Naive thymus-derived CD8-positive, alpha-beta T cell (primary cell): ENCODE measurements at places on chromosomes 5 and 9.

- no peaks in the 10 kb centered on the region for H3K27me3 ChIP-seq
- peaks cover 20% of the 10 kb centered on the region for H3K4me1 ChIP-seq
- H3K36me3 ChIP-seq = peaks cover 14% of the 10 kb centered on the region
- H3K4me3 ChIP-seq = no peak overlapping the region
- no peak overlapping the region for H3K27ac ChIP-seq
Measured at GRCh38 chr9:5953743-5954707, 61.4 kb downstream of the RANBP6 start.

- H3K4me1 ChIP-seq = peaks cover 5% of the 10 kb centered on the region
- no peak for DNase-seq
- H3K27ac ChIP-seq = no peak overlapping the region
- H3K27me3 ChIP-seq = peaks cover 4% of the 10 kb centered on the region
- H3K4me3 ChIP-seq = no peak overlapping the region
- peaks cover 12% of the 10 kb centered on the region for H3K36me3 ChIP-seq
Measured at GRCh38 chr9:136047076-136047774, 47.9 kb downstream of the NACC2 start.

GRCh38 chr9:91678807-91679580, 255.4 kb upstream of the NFIL3 start:
- no peak for DNase-seq
- peaks cover 20% of the 10 kb centered on the region for H3K27me3 ChIP-seq
- H3K4me3 ChIP-seq = no peak overlapping the region
- no peak overlapping the region for H3K27ac ChIP-seq
- H3K36me3 ChIP-seq = no peaks in the 10 kb centered on the region

GRCh38 chr9:133560311-133560710, 25.8 kb downstream of the ADAMTSL2 start:
- H3K4me3 ChIP-seq = no peak overlapping the region
- no peak overlapping the region for H3K27ac ChIP-seq
- peaks cover 21% of the 10 kb centered on the region for H3K4me1 ChIP-seq
- no peaks in the 10 kb centered on the region for H3K36me3 ChIP-seq
- DNase-seq = no peak

DNA sequence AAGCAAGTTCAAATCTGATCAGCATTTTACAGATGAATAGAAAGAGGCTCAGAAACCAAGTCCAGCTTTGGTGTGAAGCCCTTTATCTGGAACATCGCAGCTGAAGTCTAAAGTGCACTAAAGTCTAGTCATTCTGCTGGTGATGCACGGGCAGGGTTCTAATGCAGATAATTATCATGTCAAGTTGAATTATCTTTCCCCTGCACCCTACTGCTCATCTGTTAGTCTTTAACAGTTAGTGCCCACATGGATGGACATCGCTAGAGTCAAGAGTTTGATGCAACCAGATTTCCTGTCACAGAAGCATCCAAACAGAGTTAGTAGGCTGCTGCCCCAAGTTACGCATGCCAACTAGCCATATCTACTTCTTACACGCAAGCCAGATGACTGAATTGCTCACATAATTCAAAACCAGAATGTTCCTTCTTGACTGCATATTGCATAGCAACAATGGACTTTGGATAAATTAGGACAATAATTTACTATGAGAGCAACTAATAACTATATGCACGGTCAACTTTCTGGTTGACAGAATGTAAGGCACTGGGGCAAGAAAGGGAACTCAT, 1.6 kb upstream of the TOMM5 start:
- peaks cover 7% of the 10 kb centered on the region for H3K4me1 ChIP-seq
- no peak overlapping the region for H3K27ac ChIP-seq
- no peak for DNase-seq
- no peaks in the 10 kb centered on the region for H3K36me3 ChIP-seq
- no peak overlapping the region for H3K4me3 ChIP-seq
- no peaks in the 10 kb centered on the region for H3K27me3 ChIP-seq

DNA sequence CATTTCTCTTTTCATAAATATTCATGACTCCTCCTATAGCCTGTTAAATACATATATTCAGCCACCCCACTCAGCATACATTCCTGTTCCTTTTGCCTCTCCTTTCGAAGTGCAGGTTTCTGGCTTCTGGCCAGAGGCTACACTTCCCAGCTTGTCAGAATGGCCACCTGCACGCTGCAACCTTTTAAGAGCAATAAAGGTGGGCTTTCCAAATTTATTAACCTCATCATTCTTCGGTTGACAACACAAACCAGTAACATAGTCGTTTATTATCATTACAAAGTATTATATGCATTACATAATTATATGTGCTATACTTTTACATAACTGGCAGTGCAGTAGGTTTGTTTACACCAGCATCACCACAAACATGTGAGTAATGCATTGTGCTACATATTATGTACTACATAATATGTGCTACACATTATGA, 16.5 kb upstream of the TMEM171 start:
- no peak overlapping the region for H3K27ac ChIP-seq
- DNase-seq = no peak
- peaks cover 10% of the 10 kb centered on the region for H3K27me3 ChIP-seq
- H3K36me3 ChIP-seq = no peaks in the 10 kb centered on the region
- no peaks in the 10 kb centered on the region for H3K4me1 ChIP-seq

GRCh38 chr5:134656690-134657089, 8.1 kb downstream of the SEC24A start:
- peaks cover 17% of the 10 kb centered on the region for H3K4me1 ChIP-seq
- no peak for DNase-seq
- H3K27ac ChIP-seq = peak overlapping the region; percentile 27
- H3K27me3 ChIP-seq = no peaks in the 10 kb centered on the region
- H3K4me3 ChIP-seq = no peak overlapping the region

GRCh38 chr9:131875828-131876485, 136.1 kb upstream of the RAPGEF1 start:
- DNase-seq = no peak
- H3K4me3 ChIP-seq = no peak overlapping the region
- no peaks in the 10 kb centered on the region for H3K36me3 ChIP-seq
- peaks cover 16% of the 10 kb centered on the region for H3K4me1 ChIP-seq
- H3K27me3 ChIP-seq = no peaks in the 10 kb centered on the region

DNA sequence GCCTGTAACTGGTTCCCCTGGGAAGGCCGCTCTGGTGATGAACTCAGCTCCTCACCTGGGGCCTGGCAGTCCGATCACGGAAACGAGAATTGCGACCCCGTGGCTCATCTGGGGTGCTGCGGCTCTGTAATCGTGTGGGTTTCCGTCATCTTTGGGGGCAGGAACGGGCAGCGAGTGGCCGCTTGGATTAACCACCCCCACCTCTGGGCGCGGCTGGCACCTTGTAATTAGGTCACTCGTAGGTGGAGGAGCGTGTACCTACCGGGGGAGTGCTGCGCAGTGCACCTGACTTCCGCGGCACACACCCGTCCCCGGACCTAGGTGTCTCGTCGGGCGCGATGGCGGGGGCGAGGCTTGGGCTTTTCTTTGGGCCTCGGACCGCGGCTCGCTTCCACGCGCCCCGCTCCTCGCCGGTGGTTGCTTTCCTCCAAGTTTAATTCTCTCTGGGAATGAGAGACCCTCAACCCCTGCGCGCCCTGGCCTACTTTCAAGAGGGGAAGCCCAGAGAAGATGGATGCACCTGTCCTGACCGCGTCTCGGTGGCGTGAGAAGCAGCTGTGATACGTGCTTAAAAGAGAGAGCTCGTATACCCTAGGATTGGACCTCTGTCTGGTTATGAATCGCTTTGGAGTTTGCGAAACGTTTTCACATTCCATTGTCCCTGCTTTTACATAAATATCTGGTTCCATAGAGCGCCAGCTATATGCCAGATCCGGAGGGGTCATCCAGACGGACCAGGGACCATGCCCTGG, 744 bp upstream of the PPP2CA start:
- peak; percentile 94 for DNase-seq
- H3K27me3 ChIP-seq = peaks cover 3% of the 10 kb centered on the region
- peaks cover 41% of the 10 kb centered on the region for H3K4me1 ChIP-seq
- H3K4me3 ChIP-seq = peak overlapping the region; percentile 93

DNA sequence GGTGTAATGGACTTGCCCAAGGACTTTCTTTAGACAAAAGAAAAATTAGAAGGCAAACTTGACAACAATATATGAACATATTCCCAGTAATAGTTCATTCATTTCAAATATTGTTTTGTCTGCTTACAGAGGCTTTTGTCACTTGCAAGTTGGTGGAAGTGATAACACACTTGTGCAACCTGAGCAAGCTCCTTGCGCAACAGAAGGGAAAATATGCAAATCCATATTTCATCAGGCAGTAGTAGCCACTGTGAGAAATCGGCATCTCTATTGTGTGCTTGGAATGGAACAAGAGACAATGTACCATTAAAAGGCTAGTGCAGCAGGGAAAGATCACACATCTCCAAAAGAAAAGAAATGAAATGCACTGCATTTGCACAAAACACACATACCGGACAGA, 125.3 kb upstream of the RASEF start:
- DNase-seq = no peak
- H3K4me1 ChIP-seq = no peaks in the 10 kb centered on the region
- H3K36me3 ChIP-seq = no peaks in the 10 kb centered on the region
- no peak overlapping the region for H3K4me3 ChIP-seq
- peaks cover 9% of the 10 kb centered on the region for H3K27me3 ChIP-seq
- H3K27ac ChIP-seq = no peak overlapping the region

DNA sequence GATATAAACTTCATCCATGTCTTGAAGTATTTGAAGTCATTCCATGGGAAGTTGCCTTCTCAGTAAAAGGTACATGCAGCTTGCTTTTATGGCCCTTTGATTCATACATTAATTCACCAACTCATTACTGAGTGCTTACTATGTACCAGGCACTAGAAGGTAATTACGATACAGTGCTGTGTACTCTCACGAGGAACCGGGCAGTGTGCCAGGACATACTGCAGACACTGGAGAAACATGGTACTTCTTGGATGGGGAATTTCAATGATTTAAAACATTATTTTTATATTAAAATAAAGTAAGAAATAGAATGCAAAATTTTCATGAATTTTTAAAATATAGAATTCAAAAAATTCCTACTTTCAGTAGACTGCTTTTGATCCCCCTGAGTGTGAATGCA, 71.4 kb upstream of the WDR41 start:
- DNase-seq = no peak
- no peak overlapping the region for H3K4me3 ChIP-seq
- H3K4me1 ChIP-seq = no peaks in the 10 kb centered on the region

- H3K27ac ChIP-seq = peak overlapping the region; percentile 38
- no peak for DNase-seq
- no peaks in the 10 kb centered on the region for H3K27me3 ChIP-seq
- H3K4me1 ChIP-seq = peaks cover 35% of the 10 kb centered on the region
- no peaks in the 10 kb centered on the region for H3K36me3 ChIP-seq
Measured at GRCh38 chr9:36128349-36128748, 8.2 kb upstream of the GLIPR2 start.

DNA sequence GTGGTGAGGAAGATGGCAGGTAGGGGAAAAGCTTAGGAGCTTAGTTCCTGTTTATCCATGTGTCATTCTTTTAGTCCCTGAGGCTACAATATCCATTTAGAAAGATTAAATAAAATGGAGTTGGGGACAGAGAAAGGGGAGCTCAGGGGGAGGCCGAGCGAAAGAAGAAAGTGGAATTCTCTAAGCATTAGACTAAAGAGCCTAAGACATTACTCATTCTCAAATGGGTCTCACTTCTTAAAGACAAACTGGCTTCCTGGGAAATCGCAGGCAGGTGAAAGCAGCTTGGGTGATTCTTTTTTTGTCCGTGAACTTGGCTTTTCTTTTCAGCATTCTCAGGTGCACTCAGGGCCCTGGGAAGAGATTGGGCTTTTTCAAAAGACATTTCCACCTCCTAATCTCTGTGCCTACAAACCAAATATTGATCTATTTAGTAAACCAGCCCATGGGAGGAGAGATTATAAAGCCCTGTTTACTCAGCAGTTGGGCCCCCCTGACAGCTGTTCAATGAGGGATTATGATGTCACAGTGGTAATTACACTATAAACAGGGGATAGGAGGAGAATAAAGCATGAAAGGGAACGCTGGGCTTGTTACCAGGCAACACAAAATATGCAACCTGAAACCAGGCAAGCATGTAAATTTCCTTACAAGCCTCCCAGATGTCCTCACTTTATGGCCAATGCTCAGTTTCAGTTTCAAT, 584.0 kb downstream of the ACTL7B start:
- H3K27me3 ChIP-seq = peaks cover 4% of the 10 kb centered on the region
- H3K4me3 ChIP-seq = no peak overlapping the region
- H3K27ac ChIP-seq = no peak overlapping the region
- H3K36me3 ChIP-seq = no peaks in the 10 kb centered on the region
- H3K4me1 ChIP-seq = no peaks in the 10 kb centered on the region

DNA sequence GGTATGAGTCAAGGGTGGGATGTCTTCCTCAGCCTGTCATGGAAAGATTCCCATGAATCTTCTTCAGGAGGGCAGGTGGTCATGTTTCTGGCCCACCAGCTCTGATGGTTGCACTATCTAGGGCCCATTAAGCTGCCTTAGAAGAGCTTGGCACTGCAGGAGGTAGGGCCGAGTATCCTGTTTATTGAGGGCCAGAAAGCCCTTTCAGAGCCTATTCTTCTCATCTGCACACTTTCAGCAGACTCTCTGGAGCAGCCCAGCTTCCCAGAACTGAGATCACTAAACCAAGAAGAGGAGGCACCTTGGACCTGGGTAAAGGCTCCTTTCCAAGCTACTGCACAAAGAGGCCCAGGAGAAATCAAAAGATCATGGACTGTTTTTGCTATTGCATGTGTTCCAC, 146.5 kb downstream of the MTX3 start:
- no peak for DNase-seq
- peaks cover 1% of the 10 kb centered on the region for H3K27me3 ChIP-seq
- no peaks in the 10 kb centered on the region for H3K4me1 ChIP-seq
- no peak overlapping the region for H3K4me3 ChIP-seq
- no peak overlapping the region for H3K27ac ChIP-seq

DNA sequence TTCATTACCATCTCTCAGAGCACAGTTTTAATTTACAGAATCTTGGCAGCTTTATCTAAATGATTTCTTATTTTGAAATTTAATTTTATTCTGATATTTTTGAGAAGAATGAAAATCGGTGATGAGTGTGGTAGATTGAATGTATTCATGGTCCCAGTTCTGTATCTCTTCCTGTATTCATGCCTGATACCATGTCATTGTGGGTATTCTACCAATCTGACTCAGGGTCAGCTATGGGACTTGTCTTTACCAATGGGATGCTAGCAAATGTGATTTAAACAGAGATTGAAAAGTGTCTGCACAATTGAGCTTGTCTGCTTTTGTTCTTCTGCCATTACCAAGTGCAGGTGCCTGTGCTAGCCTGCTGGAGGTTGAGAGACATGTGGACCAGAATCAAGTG, 17.8 kb upstream of the ZNF618 start:
- no peaks in the 10 kb centered on the region for H3K36me3 ChIP-seq
- H3K27me3 ChIP-seq = peaks cover 27% of the 10 kb centered on the region
- H3K4me1 ChIP-seq = no peaks in the 10 kb centered on the region

GRCh38 chr9:89000371-89000781, 9.1 kb downstream of the S1PR3 start:
- no peak overlapping the region for H3K4me3 ChIP-seq
- no peaks in the 10 kb centered on the region for H3K36me3 ChIP-seq
- peaks cover 6% of the 10 kb centered on the region for H3K4me1 ChIP-seq
- H3K27me3 ChIP-seq = peaks cover 14% of the 10 kb centered on the region

- H3K27me3 ChIP-seq = no peaks in the 10 kb centered on the region
- no peak for DNase-seq
- peaks cover 4% of the 10 kb centered on the region for H3K4me1 ChIP-seq
- H3K36me3 ChIP-seq = peaks cover 46% of the 10 kb centered on the region
- no peak overlapping the region for H3K4me3 ChIP-seq
Measured at GRCh38 chr5:31453522-31453921, 78.4 kb downstream of the DROSHA start.
